ENCODE measurements at places on chromosomes 2 and 18.

GRCh38 chr18:26309281-26309680 lies 83.0 kb downstream of the TAF4B start:
- no peak for DNase-seq

DNA sequence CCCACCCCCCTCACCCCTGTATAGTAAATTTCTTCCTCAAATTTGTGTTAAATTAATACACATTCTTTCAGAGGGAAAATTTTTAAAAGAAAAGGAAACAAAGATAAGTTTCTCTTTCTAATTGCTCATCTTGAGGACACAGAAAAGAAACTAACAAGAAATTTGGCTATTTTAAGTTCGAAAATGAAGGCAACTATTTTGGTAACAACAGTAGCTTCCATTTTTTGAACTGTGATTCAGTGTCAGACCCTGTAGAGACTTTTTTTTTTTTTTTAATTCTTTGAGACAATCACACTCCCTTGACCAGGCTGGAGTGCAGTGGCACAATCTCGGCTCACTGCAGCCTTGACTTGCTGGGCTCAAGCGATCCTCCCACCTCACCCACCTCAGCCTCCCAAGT lies 194.9 kb downstream of the SS18 start:
- DNase-seq: no peak

GRCh38 chr2:199216253-199216652 lies 241.5 kb downstream of the SATB2 start:
- no peak for DNase-seq

DNA sequence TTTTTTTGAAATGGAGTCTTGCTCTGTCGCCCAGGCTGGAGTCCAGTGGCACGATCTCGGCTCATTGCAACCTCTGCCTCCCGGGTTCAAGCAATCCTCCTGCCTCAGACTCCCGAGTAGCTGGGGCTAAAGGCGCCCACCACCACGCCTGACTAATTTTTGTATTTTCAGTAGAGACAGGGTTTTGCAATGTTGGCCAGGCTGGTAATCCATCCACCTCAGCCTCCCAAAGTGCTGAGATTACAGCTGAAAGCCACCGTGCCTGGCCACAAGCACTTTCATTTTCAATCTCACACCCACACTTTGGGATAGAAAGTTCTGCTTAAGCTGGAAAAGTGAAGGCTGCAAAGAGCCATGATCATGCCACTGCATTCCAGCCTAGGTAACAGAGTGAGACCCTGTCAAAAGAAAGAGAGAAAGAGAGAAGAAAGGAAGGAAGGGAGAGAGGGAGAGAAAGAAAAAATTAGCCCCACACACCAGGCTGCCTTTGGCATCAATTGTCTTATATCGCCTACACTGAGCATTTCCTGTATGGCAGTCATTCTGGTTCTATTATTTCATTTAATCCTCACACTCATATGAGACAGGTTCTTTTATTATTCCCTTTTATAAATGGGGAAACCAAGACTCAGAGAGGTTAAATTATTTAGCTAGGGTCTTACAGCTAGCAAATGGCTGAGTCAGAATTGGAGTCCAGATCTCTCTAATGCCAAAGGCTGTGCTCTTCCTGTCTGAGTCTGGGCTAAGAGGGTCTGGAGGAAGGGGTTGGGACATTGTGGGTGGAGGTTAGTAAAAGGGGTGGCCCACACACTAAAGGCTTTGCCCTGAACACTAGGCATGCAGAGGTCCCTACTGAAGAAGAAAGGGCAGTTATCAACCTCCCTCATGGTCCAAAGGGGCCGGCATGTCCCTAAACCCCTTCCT lies 37.9 kb upstream of the PKDCC start:
- DNase-seq: no peak

DNA sequence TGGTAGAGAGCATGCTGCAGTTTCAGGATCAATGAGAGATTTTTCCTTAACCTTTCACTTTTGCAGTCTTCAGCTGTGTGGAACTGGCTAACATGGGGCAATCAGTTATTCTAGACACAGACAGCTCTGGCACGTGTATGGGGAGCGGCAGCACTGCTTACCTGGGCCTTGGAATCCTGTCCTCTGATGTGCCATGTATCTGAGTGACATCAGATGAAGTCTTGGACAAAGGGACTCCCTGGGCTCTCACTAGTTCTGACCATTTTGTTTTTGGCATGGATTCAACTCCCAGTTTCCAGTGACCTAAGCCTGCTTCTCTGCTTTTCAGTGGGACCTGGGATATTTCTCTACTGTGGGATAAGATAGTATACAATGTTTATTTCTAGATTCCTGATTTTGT lies 54.3 kb downstream of the RNF144A start:
- DNase-seq: no peak

DNA sequence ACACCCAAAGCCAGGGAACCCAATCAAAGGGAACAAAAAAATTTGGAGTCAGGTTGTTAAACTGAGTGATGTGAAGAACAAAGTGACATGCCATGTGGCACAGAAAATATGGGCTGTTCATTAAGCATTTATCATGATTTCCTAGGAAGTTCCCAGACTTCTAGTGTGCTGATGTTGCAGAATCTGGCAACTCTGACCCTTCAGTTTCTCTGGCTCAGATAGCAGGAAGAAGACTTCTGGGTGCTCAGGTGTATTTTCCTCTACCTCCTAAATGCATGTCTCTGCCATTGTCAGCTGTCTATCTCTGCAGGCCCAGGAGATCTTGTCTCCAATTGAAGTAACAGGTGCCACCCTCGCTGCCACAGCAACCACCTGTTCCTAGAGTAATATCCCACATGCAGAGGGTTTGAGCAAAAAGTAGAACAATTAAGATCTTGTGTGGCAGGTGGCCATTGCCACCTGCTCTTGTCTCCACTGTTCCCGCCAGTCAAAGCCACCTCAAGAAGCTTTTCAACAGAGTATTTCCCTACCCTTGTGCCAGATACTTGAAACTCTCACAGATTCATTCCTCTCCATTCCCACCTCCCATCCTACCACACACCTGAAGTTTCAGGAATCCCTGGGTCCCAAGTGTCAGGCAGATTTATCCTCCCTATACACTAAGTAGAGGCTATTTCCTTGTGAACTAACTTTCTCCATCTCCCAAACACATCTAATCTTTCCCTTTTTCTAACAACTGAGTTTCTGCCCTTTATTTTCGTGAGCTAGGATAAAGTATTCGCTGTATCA lies 533.7 kb upstream of the CHAC2 start:
- no peak for DNase-seq

GRCh38 chr2:129274038-129274415 lies 705.4 kb upstream of the RAB6C start:
- no peak for DNase-seq

DNA sequence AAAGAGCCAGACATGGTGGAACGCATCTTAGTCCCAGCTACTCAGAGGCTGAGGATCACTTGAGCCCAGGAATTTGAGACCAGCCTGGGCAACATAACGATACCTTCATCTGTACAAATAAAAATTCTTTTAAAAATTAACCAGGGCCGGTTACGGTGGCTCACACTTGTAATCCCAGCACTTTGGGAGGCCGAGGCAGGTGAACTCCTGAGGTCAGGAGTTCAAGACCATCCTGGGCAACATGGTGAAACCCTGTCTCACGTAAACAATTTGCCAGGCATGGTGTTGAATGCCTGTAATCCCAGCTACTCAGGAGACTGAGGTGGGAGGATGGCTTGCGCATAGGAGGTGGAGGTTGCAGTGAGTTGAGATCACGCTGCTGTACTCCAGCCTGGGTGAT lies 25.8 kb upstream of the KCNG3 start:
- no peak for DNase-seq

GRCh38 chr2:241437179-241437578 lies 71.2 kb downstream of the STK25 start:
- no peak for DNase-seq

DNA sequence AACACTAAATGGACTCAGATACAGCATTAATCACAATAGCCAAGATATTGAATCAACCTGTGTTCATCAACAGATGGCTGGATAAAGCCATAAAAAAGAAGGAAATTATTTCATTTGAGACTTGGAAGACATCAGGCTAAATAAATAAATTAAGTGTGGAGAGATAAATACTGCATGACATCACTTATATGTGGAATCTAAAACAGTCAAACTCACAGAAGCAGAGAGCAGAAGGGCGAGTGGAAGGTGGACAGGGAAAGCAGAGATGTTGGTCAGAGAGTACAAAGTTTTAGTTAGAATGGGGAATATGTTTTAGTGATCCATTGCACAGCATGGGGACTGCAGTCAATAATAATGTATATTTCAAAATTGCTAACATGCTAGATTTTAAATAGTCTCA lies 207.2 kb downstream of the VAPA start:
- DNase-seq: no peak

DNA sequence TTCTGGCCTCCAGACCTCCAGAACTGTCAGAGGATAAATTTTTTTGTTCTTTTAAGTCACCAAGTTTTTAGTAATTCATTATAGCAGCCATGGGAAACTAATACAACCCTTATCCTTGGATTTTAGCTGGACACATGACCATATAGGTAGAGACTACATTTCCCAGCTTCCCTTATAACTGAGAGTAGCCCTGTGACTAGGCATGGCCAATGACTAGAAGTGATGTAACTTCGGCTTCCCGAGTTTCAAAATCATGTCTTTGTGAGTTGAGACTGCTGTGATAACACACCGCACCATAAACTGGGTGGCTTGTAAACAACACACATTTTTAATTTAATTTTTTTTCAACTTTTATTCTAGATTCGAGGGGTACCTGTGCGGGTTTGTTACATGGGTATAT lies 134.0 kb upstream of the SERTAD2 start:
- DNase-seq: no peak

DNA sequence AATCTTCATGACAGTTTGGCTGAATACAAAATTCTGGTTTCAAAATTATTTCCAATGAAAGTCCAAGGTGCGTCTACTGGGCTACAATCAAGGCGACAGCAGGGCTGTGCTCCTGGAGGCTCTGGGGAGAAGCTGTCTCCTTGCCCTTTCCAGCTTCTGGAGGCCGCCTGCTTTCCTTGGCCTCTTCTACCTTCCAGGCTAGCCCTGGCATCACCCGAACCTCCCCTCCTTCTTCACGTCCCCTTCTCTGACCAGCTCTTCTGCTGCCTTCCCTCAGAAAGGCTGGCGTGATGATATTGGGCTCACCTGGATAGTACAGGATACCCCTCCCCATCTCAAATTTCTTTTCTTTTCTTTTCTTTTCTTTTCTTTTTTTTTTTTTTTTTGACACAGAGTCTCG lies 115.5 kb downstream of the KCNF1 start:
- DNase-seq: no peak

- no peak for DNase-seq
Observed at GRCh38 chr2:100766806-100767205, 53.1 kb upstream of the NPAS2 start.

DNA sequence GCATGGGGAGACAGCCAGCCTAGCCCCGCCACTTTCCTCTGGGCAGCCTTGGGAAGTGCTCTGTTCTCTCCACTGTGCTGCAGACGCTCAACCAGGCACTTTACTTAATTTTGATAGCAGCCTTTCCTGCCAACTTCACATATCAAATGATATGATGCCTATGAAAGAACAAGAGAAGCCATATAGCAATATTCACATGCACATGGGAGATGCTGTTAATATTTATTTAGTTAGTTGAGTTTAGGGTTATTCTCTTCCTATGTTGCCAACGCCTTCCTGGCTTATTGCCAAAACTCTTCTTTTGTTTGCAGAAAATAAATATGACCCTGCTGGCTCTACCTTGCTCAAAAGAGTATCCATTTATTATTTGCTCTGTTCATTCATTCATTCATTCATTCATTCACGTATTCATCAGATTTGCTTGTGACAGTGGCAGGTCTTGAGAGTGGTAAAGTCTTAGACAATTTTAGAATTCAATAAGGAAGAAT lies 99.3 kb downstream of the GATA6 start:
- DNase-seq: no peak

- no peak for DNase-seq
Observed at GRCh38 chr2:109055435-109055834, 66.4 kb upstream of the EDAR start.

DNA sequence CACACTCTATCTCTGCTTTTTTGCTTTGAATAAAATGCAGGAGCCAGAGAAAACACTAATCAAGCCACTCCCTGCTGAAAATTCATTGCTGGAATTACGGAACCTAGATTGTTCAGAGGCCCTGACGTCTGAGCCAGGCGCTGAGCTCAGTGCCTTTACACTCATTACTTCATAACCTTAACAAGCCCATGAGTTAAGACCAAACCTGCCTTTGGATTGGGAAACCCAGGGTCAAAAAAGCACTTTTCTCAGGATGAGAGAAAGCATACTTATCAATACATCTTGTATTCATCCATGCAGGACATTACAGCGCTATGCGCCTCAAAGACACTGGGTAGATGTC lies 762 bp downstream of the INO80C start:
- no peak for DNase-seq

- DNase-seq: no peak
Observed at GRCh38 chr18:48790869-48791635, 159.7 kb downstream of the SMAD7 start.

GRCh38 chr2:128494640-128495321 lies 176.1 kb upstream of the HS6ST1 start:
- DNase-seq: no peak

GRCh38 chr18:80106482-80107051 lies 2.5 kb upstream of the ADNP2 start:
- no peak for DNase-seq

- DNase-seq: no peak
Observed at GRCh38 chr2:58562276-58562675, 321.2 kb upstream of the FANCL start.

- DNase-seq: no peak
Observed at GRCh38 chr2:183224948-183225347, 100.7 kb downstream of the NUP35 start.

- DNase-seq: no peak
Observed at GRCh38 chr2:127407661-127408003, 10.6 kb upstream of the PROC start.

GRCh38 chr2:186757009-186757408 lies 63.1 kb downstream of the FAM171B start:
- DNase-seq: no peak

GRCh38 chr2:134592377-134592776 lies 126.4 kb downstream of the TMEM163 start:
- no peak for DNase-seq

GRCh38 chr2:69456950-69457445 lies 19.8 kb upstream of the NFU1 start:
- DNase-seq: no peak

- DNase-seq: no peak
Observed at GRCh38 chr2:136818839-136819238, 53.5 kb downstream of the THSD7B start.

GRCh38 chr2:177171418-177171865 lies 41.2 kb upstream of the HNRNPA3 start:
- no peak for DNase-seq

DNA sequence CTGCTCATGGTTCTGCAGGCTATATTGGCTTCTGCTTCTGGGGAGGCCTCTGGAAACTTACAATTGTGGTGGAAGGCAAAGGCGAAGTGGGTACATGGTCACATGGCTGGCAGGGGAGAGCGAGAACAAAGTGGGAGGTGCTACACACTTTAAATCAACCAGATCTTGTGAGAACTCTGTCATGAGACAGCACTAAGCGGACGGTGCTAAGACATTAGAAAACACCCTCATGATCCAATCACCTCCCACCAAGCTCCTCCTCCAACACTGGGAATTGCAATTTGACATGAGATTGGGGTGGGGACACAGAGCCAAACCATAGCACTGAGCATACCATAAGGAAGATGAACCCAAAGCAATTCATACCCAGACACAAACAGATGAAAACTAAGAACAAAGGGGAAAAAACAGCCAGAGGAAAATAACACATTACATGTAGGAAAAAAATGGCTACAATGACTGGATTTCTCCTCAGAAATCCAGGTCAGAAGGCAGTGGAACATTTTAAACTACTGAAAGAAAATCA lies 31.1 kb upstream of the INO80C start:
- no peak for DNase-seq

- no peak for DNase-seq
Observed at GRCh38 chr18:7273301-7273921, 42.5 kb downstream of the LRRC30 start.

All from stimulated activated CD8-positive, alpha-beta memory T cell treated with anti-CD3 and anti-CD28 coated beads, Interleukin-4, amount 100 ng/mL, for 4 hours (primary cell).